ENCODE measurements at places on chromosomes 5 and 9.

DNA sequence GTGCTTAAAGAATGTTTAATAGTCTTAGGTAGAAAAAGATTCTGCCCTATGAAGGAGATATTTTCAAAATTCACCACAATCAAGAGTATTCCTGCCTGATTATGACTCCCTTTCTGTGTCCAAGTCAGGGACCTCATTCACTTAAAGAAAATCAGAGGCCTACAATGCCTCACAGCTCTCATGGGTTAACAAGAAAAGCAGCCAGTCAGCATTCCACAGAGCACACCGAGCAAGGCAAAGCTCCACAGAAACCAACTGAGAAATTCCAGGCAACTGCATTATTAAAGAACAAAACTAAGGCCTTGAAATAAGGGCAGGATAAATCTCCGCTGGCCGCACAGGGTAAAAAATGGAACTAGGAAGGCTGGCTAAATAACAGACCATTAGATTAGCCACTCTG is 161.1 kb downstream of the TARS1 start:
- peak; percentile 60 for DNase-seq

GRCh38 chr5:72248410-72248981 is 71.5 kb downstream of the MRPS27 start:
- no peak for DNase-seq

DNA sequence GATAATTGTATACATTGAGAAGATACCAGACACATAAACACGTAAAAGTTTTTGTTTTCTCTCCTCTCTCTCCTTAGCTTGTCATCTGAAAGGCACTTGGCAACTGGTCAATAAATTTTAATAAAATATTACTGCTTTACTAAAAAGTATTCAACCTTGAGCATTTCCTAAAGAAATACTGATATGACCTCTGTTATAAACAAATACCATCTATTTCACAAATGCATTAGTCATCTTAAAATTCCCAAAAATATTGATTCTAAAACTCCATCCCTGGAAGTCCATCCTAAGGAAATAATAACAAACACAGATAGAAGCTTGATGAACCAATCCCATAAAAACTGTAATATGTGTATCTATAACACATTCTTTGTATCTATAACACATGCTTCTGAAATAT is 483.2 kb downstream of the TLR4 start:
- no peak for DNase-seq

- DNase-seq = no peak
These were observed 199.2 kb upstream of the KLF4 start for GRCh38 chr9:107688728-107689127.

DNA sequence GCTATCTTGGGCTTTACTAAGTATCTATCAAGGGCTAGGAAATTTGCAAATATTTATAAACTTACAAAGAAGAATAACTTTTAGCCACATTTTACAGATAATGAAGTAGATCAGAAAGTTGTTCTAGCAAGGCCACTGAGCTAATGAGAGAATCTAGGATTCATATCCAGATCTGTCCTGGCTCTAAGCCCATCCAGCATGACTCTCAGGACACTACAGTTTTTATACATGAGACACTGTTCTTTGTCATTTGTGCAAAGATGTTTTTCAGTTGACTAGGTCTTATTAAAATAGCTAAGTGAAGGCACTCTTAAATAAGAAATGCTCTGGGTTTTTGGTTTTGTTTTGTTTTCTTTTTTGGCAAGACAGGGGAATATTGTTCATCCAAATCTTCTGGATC is 273.1 kb downstream of the GABRB2 start:
- no peak for DNase-seq

DNA sequence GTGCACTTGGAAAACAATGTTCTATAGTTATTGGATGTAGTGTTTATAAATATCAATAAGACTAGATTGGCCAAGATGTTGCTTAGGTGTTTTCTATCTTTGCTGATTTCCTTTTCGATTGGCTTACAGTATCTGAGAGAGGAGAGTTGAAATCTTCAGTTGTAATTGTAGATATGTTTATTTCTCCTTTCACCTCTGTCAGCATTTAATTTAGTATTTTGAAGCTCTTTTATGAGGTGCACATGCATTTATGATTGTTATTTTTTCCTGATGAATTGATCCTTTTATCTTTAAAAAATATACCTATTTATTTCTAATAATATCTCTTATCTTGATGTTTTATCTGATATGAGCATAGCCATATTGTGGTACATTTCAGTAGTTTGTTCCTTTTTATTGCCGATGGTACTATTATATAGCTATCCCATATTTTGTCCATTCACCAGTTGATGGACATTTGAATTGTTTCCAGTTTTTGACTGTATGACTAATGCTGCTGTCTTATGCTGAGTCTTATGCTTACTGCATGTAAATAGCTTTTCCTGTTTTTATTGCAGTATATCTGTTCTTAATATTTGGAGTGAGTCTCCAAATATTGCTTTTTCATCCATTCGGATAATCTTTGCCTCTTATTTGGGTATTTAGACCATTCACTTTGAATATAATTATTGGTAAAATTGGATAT is 34.7 kb downstream of the ERCC6L2 start:
- DNase-seq = no peak

DNA sequence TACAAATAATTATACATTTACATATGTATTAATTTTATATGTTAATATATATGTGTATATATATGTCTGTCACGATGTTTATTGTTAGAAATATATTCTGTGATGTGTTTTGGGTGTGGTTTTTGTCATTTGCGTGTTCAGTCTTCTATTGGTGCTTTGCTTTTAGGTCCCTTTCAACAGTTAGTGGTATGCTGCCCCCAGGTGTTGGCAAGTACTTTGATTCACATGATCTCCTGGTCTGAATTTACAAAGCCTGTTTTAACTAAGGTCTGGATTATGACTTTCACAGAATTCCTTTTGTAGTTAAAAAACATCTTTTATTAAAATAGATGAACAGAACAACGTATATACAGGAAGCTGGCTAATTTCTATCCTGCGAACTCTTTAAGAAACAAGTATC is 271.5 kb downstream of the CCDC171 start:
- DNase-seq = peak; percentile 58
